Activated CD4-positive, alpha-beta memory T cell treated with anti-CD3 and anti-CD28 coated beads, Interleukin-2, amount 10 ng/mL, durations not matched to agents 7 days and 5 days (primary cell): ENCODE measurements at places on chromosomes 3 and 15.
A peak's percentile ranks its signal among the peaks of the same experiment; 100 is the strongest.

- DNase-seq: no peak
- no peak overlapping the region for H3K27ac ChIP-seq
- H3K4me3 ChIP-seq: no peak overlapping the region
Measured at GRCh38 chr15:38401106-38401505, 52.8 kb upstream of the FAM98B start.

GRCh38 chr15:93829115-93829870, 402.1 kb upstream of the MCTP2 start:
- DNase-seq: no peak
- no peaks in the 10 kb centered on the region for H3K4me1 ChIP-seq
- no peak overlapping the region for H3K4me3 ChIP-seq

DNA sequence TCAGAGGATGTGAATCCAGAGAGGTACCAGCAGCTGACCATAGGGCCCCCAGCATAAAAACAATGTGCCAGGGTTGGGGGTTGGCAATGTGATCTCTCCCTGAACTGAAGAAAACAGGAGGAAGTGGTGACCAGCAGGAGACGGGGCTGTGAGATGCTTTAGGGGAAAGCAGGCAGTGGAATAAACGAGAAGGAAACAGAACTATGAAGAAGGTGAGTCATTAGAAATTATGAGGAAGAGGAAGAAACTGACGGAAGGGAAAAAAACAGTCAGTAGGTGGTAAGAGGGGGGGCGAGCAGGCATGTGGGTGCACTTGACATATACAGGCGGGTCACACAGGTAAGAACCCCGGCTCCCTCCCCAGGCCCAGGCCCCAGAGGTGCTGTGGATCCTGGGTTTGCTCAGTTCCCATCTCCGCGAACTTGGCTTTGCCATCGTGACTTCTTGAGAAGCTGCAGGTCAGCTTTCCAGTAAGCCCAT, 42.2 kb upstream of the B3GNT5 start:
- no peak overlapping the region for H3K27ac ChIP-seq
- no peak for DNase-seq
- H3K4me3 ChIP-seq: no peak overlapping the region
- H3K27me3 ChIP-seq: no peaks in the 10 kb centered on the region

- no peak overlapping the region for H3K4me3 ChIP-seq
- peaks cover 41% of the 10 kb centered on the region for H3K4me1 ChIP-seq
- no peak for DNase-seq
Measured at GRCh38 chr3:71307991-71308697, 275.4 kb downstream of the FOXP1 start.

- no peak for DNase-seq
- no peak overlapping the region for H3K27ac ChIP-seq
- H3K36me3 ChIP-seq: no peaks in the 10 kb centered on the region
- H3K4me3 ChIP-seq: no peak overlapping the region
- no peaks in the 10 kb centered on the region for H3K27me3 ChIP-seq
- no peaks in the 10 kb centered on the region for H3K4me1 ChIP-seq
Measured at GRCh38 chr15:36449084-36449661, 130.3 kb upstream of the CDIN1 start.

DNA sequence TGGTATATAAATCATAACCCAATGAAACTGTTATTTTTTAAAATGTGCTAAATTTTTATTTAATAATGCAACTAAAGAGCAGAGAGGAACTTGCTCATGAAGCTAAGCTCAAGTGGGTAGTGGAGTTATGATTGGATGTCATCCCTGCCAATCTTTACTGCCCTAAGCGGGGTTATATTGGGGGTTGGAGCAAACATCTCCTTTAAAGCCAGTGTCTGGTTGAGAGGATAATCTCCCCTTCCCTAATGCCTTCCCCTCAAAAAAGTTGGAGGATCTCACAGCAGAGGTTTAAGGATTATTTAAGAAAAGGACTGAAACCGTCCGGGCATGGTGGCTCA, 32.1 kb upstream of the CLASP2 start:
- peaks cover 20% of the 10 kb centered on the region for H3K4me1 ChIP-seq
- H3K36me3 ChIP-seq: peaks cover 10% of the 10 kb centered on the region
- no peak for DNase-seq

DNA sequence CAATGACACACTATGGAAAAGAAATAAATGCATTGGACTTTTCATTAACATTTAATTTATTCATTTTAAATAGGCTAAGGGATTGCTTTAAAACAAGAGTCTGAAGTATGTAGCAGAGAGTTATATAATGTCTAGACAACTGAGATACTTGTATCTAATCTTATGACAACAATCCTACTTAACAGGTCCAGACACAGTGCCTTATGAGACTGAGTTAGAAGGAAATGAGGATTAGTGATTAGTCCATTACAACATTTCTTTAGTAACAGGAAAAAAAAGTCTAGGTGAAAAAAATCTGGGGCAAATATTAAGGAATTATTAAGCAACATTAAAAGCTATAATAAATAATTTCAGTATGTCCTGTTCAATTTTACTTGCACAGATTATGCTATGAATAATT, 140.6 kb downstream of the MEIS2 start:
- no peaks in the 10 kb centered on the region for H3K27me3 ChIP-seq
- H3K27ac ChIP-seq: no peak overlapping the region
- no peak for DNase-seq
- no peaks in the 10 kb centered on the region for H3K4me1 ChIP-seq

DNA sequence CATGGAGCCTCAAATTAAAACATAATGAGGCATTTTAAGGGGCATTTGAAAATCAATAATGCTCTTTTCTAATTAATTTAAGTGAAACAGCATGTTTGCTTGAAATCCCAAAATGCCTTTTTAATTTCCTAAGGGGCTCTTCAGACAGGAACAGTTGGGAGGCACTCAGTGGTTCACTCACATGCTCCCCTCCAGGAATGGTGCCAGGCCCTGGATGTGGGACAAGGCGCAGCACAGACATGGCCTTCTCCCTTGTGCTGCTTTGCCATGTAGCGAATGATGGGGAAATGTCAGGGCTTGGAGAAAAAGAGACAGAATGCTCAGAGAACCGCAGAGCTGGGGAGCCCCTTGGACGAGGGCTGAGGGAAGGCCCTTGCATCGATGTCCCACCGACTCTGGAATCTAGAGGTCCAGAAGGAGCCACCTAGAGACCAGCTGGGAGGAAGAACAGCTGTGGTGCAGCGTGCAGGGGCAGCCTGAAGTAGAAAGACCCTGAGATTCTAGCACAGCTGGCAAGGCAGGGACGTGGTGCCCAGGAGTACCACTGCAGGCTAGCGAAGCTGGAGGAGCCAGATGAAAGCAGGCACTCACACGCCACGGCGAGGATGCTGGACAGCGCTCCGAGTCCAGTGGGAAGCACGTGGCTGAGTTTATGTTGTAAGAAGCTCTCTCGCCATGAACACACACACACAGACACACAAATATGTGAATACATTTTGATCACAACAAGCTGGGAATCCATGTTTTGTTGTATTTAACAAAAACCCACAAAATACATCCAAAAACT, 27.0 kb downstream of the NSMCE3 start:
- no peak overlapping the region for H3K27ac ChIP-seq
- H3K27me3 ChIP-seq: no peaks in the 10 kb centered on the region
- no peak overlapping the region for H3K4me3 ChIP-seq
- DNase-seq: no peak
- no peaks in the 10 kb centered on the region for H3K36me3 ChIP-seq

GRCh38 chr3:42127226-42127625, 36.1 kb downstream of the TRAK1 start:
- H3K4me3 ChIP-seq: no peak overlapping the region
- no peak for DNase-seq
- H3K4me1 ChIP-seq: peaks cover 11% of the 10 kb centered on the region
- peaks cover 19% of the 10 kb centered on the region for H3K36me3 ChIP-seq
- no peaks in the 10 kb centered on the region for H3K27me3 ChIP-seq

GRCh38 chr15:71817351-71817750, 7.0 kb downstream of the NR2E3 start:
- H3K27ac ChIP-seq: no peak overlapping the region
- no peak for DNase-seq
- H3K27me3 ChIP-seq: no peaks in the 10 kb centered on the region
- no peak overlapping the region for H3K4me3 ChIP-seq
- H3K36me3 ChIP-seq: peaks cover 5% of the 10 kb centered on the region
- no peaks in the 10 kb centered on the region for H3K4me1 ChIP-seq

DNA sequence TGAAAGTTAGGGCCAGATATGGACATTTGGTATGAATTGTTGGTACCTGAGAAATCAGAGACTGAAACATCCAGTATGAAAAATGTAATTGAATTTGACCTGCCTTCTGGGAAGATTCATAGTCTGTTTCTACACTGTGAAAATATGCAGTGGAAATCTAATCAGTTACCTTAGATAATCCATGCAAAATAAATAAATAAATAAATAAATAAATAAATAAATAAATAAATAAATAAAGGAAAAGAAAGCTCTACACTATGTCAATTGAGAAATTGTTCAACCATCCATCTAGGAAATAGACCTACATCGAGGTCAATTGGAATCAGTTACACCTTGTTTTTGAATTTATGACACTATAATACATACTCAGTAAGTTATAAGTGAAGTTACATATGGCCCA, 252.3 kb downstream of the VGLL3 start:
- H3K4me3 ChIP-seq: no peak overlapping the region
- H3K27ac ChIP-seq: no peak overlapping the region
- no peak for DNase-seq
- no peaks in the 10 kb centered on the region for H3K27me3 ChIP-seq
- no peaks in the 10 kb centered on the region for H3K36me3 ChIP-seq

- no peaks in the 10 kb centered on the region for H3K4me1 ChIP-seq
- H3K4me3 ChIP-seq: no peak overlapping the region
- no peak overlapping the region for H3K27ac ChIP-seq
- no peaks in the 10 kb centered on the region for H3K36me3 ChIP-seq
- no peak for DNase-seq
Measured at GRCh38 chr3:151009981-151010380, 37.5 kb upstream of the CLRN1 start.

DNA sequence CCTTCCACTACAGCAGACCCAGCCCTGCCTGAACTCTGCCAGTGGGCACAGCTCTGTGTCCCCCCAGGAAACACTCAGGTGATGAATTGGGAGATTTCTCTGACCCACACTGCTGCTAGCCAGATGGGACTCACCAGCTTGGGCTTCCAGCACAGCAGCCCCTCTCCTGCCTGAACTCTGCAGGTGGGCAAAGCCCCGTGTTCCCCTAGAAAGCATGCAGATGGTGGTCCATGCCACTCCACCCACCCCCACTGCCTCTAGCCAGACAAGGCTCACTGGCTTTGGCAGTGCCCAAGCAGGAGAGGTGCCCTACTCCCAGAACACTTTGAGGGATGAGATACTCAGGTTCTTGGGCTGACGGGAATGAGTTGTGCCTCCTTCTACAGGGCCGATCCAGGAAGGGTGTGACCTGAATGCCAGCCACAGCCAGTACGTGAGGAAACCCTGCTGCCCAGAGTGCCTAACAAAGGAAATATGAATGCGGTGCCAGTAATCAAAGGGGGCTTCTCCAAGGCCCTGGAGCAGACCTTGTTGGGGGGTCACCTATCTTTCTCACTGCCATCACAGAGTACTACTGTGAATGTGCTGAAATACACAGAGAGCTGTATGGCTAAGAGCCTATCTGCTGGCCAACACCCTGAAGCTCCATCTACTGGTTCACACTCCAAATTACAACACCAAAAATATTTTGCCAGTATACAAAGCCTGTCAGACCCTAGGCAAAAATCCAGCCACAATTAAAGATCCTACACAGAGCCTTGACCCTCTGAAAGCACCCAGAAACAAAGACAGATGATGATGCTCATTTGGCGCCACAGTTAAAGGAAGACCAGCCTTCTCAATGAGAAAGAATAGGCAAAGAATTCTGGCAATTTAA, 61.9 kb downstream of the BTLA start:
- H3K36me3 ChIP-seq: peaks cover 27% of the 10 kb centered on the region
- peak overlapping the region; percentile 78 for H3K27ac ChIP-seq
- H3K27me3 ChIP-seq: no peaks in the 10 kb centered on the region
- H3K4me3 ChIP-seq: peak overlapping the region; percentile 33
- DNase-seq: peak; percentile 37

DNA sequence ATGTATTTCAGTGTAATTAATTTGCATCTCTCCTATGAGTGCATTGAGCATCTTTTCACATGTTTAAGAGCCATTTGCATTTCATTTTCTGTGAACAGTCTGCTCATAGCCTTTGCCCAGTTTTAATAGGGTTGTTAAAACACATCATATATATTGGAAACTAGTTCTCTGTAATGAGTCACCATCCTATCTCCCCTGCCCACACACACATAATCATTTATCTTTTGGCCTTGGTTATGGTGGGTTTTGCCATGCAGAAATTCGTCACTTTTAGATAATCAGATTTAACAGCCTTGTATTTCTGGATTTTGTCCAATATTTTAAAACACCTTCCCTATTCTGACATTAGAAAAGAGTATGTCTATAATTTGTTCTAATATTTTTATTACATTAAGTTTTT, 11.9 kb upstream of the CHRM5 start:
- H3K36me3 ChIP-seq: no peaks in the 10 kb centered on the region
- DNase-seq: no peak
- H3K4me1 ChIP-seq: no peaks in the 10 kb centered on the region
- H3K27me3 ChIP-seq: no peaks in the 10 kb centered on the region
- no peak overlapping the region for H3K4me3 ChIP-seq

- no peaks in the 10 kb centered on the region for H3K27me3 ChIP-seq
- no peak for DNase-seq
- peak overlapping the region; percentile 41 for H3K27ac ChIP-seq
Measured at GRCh38 chr3:66298591-66298990, 77.8 kb downstream of the SLC25A26 start.

GRCh38 chr15:78791357-78791756, 19.9 kb downstream of the ADAMTS7 start:
- H3K27me3 ChIP-seq: peaks cover 7% of the 10 kb centered on the region
- no peak overlapping the region for H3K4me3 ChIP-seq
- DNase-seq: no peak
- H3K4me1 ChIP-seq: peaks cover 11% of the 10 kb centered on the region
- no peaks in the 10 kb centered on the region for H3K36me3 ChIP-seq
- no peak overlapping the region for H3K27ac ChIP-seq

GRCh38 chr3:122636697-122637096, 43.9 kb upstream of the PARP14 start:
- H3K27ac ChIP-seq: no peak overlapping the region
- no peak overlapping the region for H3K4me3 ChIP-seq
- no peaks in the 10 kb centered on the region for H3K27me3 ChIP-seq
- peaks cover 58% of the 10 kb centered on the region for H3K36me3 ChIP-seq

GRCh38 chr3:173957646-173958045, 560.1 kb downstream of the NLGN1 start:
- H3K27ac ChIP-seq: no peak overlapping the region
- H3K36me3 ChIP-seq: no peaks in the 10 kb centered on the region
- no peaks in the 10 kb centered on the region for H3K4me1 ChIP-seq
- no peak overlapping the region for H3K4me3 ChIP-seq
